ENCODE measurements at places on chromosomes 6 and 20. TPM values are rescaled to one million over a fixed set of nuclear protein-coding genes. Genes with fewer than 3 reads are reported as not detected.

Gene PCIF1
- total RNA-seq: 39.2 TPM

Gene TTI1
- total RNA-seq: 32.8 TPM

Gene LAMA4
- not detected for total RNA-seq

Gene RAET1E
- total RNA-seq: not detected

Gene POLR3F
- total RNA-seq: 8.3 TPM
